ENCODE measurements at places on chromosomes 5 and 9.

DNA sequence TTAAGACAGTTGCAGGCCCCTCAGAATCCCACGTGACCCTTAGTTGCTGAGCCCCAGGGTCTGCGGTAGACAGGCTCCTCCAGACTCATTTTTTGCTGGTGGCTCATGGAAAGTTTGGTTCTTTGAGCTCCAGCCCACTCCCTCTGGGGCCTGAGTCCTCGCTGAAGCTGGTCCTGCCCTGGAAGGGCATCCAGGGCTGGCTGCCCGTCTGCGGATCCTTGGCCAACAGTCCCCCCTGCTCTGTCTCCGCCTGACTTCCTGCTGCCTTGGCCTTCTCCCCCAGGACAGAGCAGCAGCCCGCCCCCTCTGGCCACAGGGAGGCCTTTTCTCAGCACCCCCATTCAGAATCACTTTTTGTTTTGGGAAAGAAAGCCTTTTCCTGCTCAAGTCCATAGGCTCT is 24.4 kb downstream of the SLC6A7 start:
- no peak for DNase-seq

DNA sequence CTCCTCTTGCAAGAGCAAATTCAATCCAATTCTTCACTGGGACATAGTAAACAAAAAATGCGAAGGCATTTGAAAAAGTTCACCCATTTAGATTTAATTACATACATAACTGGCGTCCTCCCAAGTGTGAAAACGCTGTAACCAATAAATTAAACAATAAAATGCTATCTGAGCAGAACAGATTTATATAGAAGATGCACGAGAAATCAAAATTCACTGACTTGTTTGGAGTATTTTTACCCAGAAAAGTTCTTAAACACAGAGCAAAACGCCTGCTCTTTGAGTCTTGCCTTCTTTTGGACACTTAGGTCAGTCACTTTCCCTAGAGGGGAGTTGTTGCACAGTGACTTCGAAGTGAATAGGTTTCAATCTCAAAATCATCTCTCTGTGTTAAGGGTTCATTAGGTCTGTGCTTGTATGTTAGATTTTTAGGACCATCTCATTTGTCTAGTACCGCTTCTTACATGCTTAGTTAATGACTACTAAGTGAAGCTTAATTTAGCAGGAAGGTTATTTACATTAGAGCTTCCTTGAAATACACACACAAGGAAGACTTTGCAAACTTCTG is 1.9 kb downstream of the ALDH1A1 start:
- DNase-seq: no peak

DNA sequence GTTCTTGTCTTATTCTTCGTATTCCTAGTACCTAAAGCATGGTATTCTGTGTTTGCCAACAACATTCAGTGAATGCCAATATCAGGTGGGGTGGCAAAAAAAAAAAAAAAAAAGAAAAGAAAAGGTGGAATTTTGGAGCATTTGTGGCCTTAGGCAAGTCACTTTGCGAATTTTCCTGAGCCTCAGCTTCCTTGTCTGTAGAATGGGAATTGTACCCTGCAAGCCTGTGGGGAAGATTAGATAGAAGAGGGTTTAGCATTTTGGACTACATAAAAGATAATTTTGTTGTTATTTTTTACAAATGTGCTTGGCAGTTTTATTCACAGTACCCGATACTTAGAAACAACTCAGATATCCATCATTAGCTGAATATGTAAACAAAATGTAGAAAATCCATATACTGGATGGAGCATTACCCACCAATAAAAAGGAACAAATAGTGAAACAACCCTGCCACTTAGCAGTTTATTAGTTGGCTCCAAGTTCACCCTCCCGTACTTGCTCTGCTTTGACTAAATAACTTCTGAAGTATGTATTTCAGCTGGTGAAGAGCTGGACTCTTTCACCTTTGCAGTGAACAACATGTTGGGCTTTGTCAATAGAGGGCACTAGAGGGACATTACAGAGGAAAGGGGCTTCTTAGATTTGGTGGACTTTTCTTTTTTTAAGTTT is 13.6 kb downstream of the UBE2D2 start:
- no peak for DNase-seq

GRCh38 chr5:83251849-83252248 is 174.5 kb downstream of the XRCC4 start:
- no peak for DNase-seq

- DNase-seq: no peak
These were observed 87.0 kb upstream of the PHYKPL start for GRCh38 chr5:178319541-178320041.

- no peak for DNase-seq
These were observed 6.5 kb downstream of the NTNG2 start for GRCh38 chr9:132168347-132168746.

GRCh38 chr5:116566251-116566650 is 8.4 kb downstream of the SEMA6A start:
- no peak for DNase-seq

GRCh38 chr5:177475563-177476427 is 2.4 kb upstream of the DBN1 start:
- DNase-seq: no peak

DNA sequence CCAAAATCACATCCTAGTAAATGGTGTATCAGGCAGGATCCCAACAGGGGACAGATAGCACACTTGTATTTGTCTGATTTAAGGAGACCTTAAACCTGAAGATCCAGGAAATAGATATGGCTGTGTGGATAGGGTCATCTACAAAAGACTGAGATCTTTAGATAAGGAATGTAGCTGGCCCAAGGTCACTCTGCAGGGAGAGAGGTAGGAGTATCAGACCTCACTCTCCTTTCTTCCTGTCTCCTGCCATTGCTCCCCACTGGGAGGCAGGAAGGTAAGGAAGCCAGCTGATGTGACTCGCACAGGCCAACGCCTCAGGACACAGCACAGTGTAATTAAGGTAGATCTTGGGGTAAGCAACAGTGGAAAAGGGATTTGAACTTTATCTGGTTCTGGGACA is 85.8 kb downstream of the PLPPR1 start:
- no peak for DNase-seq

GRCh38 chr5:124079062-124079461 is 567.1 kb downstream of the CSNK1G3 start:
- no peak for DNase-seq

DNA sequence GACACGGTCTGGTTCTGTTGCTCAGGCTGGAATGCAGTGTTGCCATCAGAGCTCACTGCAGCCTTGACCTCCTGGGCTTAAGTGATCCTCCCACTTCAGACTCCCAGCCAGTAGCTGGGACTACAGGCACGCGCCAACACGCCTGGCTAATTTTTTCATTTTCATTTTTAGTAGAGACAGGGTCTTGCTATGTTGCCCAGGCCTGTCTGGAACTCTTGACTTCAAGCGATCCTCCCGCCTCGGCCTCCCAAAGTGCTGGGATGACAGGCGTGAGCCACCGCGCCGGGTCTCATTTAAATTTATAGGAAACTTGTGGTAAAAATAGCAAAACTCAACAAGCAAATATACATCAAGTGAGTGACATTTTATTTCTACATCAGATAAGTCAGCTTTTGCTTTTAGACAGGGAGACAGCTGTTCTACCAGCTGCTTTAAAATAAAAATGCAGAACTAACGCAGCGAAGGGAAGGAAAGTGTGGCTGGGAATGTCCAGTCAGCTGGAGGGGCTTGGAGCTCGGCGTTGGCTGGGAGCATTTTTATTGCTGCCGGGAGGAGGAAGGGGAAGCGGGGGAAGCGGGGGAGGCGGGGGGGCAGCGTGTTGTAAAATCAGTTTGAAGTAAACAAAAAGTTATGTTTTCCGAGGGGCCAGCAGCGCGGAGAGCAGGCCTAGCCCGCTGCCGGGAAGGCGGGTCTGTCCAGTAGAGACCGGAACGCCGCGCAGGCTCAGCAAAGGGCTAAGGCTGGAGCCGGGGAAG is 707 bp upstream of the ZFYVE16 start:
- DNase-seq: no peak

- no peak for DNase-seq
These were observed 8.6 kb downstream of the RUFY1 start for GRCh38 chr5:179558932-179559283.

Data from stimulated activated naive CD4-positive, alpha-beta T cell (primary cell).